ENCODE measurements at places on chromosomes 3 and 15. TPM values are rescaled to one million over a fixed set of nuclear protein-coding genes. Genes with fewer than 3 reads are reported as not detected.

DNA sequence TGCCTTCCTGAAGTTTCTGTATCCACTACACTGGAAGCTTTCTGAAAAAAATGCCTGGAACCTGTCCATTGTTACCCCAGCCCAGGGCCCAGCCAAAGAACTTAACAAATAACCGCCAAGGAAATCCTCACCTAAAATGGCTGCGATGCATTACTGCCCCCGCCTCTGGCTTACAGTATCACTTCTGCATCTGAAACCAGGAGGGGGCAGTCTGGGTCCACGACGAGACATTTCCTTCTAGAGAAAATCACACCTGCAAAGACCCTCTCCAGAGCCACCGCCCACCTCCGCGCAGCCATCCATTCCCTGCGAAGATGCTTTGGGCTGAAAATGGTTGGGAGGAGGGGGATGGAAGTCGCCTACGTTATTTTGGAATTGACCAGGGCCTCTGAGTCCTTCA is 22.4 kb upstream of the CELF6 start:
- peaks cover 10% of the 10 kb centered on the region for H3K4me1 ChIP-seq
- H3K36me3 ChIP-seq = peaks cover 8% of the 10 kb centered on the region
- H3K27ac ChIP-seq = peak overlapping the region; percentile 87

The PLD1 gene
- total RNA-seq = 3.6 TPM

DNA sequence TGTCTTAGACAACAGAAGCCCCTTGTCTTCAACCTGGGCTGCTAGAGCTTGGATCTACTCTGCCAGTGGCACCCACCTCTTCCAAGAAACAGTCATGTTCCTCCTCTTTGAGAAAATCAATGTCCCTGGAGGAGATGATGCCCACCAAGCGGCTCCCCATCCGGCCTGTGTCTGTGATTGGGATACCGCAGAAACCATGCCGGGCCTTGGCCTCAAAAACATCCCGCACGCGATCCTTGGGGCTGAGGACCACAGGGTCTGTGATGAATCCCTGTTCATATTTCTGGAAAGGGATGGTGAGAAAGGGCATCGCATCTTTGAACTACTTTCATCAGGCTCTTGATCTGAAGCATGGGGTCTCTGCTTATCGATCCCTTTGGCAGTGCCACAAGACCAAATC is 1.6 kb downstream of the IMPDH2 start:
- H3K4me3 ChIP-seq = peak overlapping the region; percentile 90
- H3K4me1 ChIP-seq = peaks cover 26% of the 10 kb centered on the region
- H3K27ac ChIP-seq = no peak overlapping the region
- DNase-seq = no peak
- H3K36me3 ChIP-seq = peaks cover 67% of the 10 kb centered on the region
- H3K27me3 ChIP-seq = no peaks in the 10 kb centered on the region

DNA sequence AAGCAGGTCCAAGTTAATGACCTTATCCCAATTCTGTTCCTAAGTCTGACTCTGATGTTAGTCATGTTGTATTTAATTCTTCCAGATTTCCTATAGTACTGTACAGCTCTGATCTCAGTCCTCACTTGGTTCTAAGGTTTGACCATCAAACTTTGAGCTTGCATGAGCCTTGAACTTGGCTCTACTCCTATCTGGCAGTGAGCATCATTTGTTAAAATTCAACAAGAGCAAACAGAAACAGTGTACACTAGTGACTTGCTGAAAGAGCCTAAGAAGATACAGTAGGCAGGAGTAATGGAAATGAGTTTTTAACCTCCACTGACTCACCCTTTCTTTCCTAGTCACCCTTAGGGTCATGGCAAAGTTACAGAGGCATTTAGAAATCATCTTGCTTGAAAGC is 451.1 kb upstream of the TPRG1 start:
- no peaks in the 10 kb centered on the region for H3K4me1 ChIP-seq
- H3K36me3 ChIP-seq = no peaks in the 10 kb centered on the region
- DNase-seq = no peak
- no peak overlapping the region for H3K4me3 ChIP-seq
- H3K27ac ChIP-seq = no peak overlapping the region

DNA sequence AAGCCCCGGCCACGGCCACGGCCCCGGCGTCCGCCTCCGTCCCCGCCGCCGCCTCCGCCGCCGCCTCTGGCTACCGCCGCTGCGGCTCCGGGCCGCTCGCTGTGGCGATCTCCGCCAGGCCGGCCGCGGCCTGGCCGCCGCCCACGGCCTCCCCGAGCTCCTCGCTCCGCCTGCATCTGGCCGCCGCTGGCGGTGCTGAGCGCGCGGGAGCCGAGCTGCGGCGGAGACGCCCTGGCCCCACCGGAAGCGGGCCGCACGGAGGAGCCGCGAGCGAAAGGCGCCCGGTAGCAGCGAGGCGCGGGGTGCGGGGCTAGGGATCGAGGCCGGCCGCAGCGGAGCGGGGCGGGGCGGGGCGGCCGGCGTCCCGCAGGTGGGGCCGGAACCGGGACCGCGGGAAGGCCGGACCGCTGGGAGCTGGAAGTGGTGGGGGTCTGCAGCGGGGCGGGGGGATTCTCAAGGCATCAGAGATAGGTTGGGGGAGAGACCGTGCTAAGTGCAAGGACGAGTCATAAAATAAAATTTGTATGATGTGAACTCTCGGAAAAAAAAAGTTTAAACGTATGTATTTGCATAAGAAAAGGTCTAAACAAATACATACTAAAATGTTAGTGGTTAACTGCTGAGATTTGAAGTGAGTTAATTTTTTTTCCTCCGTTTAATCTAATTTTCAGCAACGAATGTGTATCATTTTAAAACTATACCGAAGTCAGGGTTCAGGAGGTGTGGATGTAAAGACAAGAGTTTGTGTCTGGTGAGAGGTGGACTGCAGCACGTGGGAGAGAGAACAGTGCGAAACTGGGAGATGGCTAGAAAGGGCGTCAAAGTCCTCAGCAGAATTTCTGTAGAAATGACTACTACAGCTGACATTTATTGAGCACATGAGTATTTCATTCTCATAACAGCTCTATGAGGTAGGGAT is at the start of gene AVEN:
AVEN (minus strand) TSS at position 334 of the 919 bp plus-strand sequence; CDS start at position 176, 158 bp downstream.
- H3K36me3 ChIP-seq = no peaks in the 10 kb centered on the region
- peak within 1 kb of the TSS; percentile 69 for H3K27ac ChIP-seq
- H3K27me3 ChIP-seq = peaks cover 34% of the 10 kb centered on the region
- H3K4me3 ChIP-seq = peak within 1 kb of the TSS; percentile 91
- peak; percentile 57 for DNase-seq
- H3K4me1 ChIP-seq = peaks cover 15% of the 10 kb centered on the region

DNA sequence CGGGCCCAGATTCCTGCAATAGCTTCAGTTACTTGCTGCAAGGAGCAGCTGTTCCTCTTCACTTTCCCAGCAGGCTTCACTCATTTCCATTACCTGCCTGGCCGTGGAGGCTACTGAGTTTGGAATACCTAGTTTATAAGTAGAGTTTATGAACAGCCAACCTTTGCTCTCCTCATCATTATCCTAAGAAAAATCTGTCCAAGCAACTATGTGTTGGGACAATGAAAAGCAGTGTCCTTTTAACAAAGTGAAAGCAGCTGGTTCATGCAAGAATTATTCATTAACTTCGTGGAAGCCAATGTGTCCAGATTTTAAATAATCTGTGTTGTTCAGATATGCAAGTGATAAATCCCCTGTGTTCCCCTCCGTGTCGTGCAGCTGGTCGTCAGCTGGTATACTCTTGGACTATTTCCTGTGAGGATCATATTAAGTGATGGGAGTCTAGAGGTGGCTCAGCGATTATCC is 39.3 kb upstream of the SSR3 start:
- peaks cover 12% of the 10 kb centered on the region for H3K4me1 ChIP-seq
- no peak overlapping the region for H3K4me3 ChIP-seq
- no peaks in the 10 kb centered on the region for H3K36me3 ChIP-seq
- no peak for DNase-seq

The ASB14 gene
- total RNA-seq = not detected

Measured in WTC11 (cell line).